ENCODE measurements at places on chromosomes 3 and 15.

DNA sequence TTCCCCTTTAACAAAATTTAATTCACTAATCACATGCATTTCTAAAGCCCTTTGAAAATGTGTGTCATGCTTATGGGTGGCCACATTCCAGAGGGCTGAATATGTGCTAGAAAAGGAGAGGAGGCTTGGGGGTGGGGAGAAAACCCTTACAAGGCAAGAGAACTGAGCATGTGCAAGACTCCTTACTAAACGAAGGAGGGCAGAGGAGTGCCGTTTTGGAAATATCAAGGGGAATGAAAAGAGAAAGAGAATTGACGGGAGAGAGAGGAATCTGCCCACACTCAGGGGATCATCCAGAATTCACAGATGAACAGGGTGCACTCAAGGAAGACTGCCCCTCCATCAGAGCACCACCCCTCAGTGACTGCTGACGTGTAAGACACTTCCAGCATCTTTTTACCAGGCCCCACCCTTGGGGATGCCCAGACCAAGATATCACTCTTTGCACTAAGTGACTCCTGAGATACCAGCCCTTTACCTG lies 37.9 kb upstream of the TSC22D2 start:
- DNase-seq = peak; percentile 91

DNA sequence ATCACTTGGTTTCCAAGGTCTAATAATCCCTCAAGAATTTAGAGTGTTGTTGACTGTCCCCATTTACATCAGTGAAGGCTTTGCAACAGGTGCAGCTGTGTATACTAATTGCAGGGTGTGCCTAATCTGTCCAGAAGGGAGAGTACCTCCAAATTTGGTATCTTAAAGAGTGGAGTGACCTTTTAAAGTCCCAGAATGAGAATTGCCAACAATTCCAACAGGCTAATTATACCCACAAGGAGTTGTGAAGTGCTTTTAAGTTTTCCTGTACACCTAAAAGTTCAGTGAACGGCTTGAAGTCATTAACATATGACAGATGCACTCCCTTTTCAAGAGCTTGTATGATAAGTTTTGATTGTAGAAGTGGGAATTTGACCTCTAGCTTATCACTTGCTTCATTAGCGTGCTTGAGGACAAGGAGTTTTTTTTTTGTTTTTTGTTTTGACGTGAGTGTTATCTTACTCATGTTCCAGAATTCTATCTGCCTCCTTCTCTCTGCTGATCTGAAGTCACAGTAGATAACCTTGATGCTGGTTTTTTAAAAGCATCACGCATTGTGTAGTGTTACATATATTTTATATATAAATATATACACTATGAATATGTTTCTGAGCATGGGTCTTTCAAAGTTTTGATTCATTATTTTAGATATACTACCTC lies 26.3 kb downstream of the CDIN1 start:
- DNase-seq = no peak

DNA sequence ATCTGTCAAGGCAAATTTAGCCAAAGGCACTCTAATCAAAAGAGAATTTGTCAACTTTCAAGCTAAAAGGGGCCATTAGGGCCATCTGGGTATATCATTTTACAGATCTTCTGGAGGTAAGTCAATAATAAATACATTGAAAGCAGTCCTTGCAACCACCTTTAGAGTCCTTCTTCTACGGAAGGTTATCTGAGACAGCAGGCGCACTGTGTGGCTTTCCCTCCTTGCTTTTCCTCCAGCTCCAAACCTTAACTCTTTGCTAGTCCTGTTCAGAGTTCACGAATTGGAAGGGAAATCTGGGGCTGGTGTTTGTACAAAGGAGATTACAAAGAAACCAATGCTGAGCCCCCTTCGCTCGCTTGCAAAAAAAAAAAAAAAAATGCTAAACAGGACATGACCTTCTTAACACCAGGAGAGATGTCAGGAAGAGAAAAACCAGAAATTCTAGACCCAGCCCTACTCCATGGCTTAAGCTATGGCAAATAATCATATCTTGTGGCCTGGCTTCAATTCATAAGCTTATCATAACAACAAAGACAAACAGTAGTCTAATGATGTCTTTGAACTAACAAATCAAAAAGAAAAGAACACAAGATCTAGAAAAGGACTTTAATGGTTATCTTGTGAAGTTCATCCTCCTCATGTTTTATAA lies 215.7 kb downstream of the STT3B start:
- no peak for DNase-seq

DNA sequence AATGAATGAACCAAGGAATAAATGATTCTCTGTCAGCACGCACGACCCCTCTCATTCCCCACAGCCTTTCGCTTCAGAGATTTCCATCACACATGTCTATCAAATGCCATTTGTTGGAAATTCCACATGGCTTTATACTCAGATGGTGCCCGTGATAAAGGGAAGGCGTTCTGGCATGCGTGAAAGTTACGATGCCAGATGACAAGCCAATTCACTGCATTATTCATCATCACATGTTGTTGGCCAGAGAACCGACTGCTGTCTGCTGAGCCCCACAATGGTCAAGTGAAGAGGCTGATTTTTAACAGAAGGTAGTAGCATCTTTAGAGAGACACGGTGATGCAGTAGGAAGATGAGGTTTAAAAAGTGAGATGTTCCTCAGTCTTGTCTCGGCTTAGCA lies 74.1 kb upstream of the FRMD4B start:
- DNase-seq = no peak

GRCh38 chr3:65751123-65751700 lies 287.5 kb downstream of the MAGI1 start:
- DNase-seq = peak; percentile 63

- no peak for DNase-seq
Observed at GRCh38 chr15:56524915-56525314, 60.0 kb upstream of the MNS1 start.

- no peak for DNase-seq
Observed at GRCh38 chr3:134222835-134223234, 27.8 kb downstream of the RYK start.

GRCh38 chr3:55427739-55428138 lies 59.4 kb downstream of the WNT5A start:
- DNase-seq = no peak

- no peak for DNase-seq
Observed at GRCh38 chr3:39755100-39755499, 54.3 kb upstream of the MYRIP start.
